ENCODE measurements at places on chromosomes 11 and 22.

- peak; percentile 69 for DNase-seq
Measured at GRCh38 chr11:60777572-60777971, 7.6 kb upstream of the MS4A10 start.

GRCh38 chr22:39933741-39934140, 26.5 kb upstream of the TMA7B start:
- no peak for DNase-seq

DNA sequence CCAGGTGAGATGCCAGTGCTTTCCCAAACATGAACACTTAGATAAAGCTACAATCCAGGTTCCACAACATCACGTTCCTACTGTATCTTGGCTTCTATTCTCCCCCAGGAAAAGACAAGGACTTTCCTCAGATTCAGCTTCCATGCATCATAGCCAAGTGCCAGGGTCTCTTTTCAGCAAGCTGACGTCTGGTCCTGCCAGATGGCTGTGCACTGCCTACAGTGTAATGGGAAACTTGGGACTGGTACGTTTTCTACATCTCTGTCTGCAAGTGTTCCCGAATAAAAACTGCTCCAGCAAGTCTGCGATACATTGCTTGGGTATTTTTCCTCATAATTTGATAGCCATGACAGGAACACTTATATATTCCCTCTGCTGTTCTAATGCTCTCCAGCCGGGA, 412.5 kb downstream of the FAM181B start:
- DNase-seq, result no peak

- DNase-seq, result peak; percentile 20
Measured at GRCh38 chr11:107898270-107898669, 30.0 kb upstream of the RAB39A start.

GRCh38 chr22:24400726-24401596, 26.4 kb upstream of the ADORA2A start:
- no peak for DNase-seq

DNA sequence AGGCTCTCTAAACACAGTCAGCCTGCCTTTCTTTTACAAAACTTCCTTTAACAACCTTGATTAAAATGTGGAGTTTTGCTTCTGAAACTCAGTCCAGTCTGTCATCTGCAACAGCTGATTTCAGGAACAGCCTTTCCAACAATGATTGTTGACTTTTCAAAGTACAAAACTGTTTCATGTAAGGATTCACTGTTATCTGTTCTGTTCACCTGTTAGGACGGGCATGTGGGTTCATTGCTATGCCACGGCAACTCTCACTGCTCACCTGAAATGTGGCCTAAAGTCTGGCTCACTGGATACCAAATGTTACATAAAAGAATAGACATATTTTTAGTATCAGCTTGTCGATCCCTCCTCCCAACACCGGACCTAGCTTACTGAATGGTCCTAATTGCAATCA, 242.8 kb downstream of the LUZP2 start:
- no peak for DNase-seq

GRCh38 chr11:86509588-86509974, 134.9 kb downstream of the CCDC81 start:
- no peak for DNase-seq

DNA sequence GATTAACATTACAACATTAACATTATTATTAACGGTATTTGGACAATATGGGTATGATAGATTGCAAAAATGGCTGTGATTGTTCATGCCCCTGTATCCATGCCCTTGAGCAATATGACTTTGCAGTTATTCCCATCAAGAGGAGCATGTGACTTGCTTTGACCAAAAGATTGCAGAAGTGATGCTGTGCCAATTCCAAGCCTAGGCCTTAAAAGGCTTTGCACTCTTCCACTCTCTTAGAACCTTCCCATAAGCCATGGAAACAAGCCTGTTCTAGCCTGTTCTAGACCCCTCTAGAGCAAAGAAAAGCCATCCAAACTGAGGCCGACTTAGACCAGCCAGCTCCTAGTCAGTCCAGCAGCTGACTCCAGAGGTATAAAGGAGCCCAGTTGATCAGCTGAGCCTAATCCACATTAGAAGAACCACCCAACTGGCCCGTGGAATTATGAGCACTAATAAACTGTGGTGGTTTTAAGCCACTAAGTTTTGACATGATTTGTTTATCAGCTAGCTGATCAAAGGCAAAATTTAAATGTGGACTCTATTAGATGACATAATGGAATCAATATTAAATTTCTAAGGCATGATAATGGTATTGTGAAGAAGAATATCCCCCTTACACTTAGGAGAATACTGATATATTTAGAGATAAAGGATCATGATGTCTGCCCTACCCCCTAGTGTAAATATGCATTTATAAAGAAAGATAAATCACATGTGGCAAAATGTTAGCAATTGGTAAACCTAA, 28.6 kb downstream of the RAB30 start:
- no peak for DNase-seq

DNA sequence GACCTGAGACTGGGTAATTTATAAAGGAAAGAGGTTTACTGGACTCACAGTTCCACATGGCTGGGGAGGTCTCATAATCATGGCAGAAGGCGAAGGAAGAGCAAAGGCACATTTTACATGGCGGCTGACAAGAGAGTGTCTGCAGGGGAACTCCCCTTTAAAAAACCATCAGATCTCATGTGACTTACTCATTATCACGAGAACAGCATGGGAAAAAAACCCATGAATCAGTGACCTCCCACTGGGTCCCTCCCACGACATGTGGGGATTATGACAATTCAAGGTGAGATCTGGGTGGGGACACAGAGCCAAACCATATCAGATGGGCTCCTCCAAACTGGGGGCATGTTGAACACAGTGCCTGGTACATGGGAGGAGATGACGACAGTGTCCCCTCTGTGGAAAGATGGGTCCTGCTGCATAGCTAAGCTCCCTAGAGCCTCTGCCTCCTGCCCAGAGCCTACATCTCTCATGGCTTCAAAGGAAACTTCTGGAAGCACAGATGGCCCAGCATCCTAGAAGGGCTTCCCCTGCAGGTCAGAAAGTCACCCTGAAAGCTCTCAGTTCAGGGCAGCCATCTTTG, 46.1 kb downstream of the MYEOV start:
- no peak for DNase-seq

DNA sequence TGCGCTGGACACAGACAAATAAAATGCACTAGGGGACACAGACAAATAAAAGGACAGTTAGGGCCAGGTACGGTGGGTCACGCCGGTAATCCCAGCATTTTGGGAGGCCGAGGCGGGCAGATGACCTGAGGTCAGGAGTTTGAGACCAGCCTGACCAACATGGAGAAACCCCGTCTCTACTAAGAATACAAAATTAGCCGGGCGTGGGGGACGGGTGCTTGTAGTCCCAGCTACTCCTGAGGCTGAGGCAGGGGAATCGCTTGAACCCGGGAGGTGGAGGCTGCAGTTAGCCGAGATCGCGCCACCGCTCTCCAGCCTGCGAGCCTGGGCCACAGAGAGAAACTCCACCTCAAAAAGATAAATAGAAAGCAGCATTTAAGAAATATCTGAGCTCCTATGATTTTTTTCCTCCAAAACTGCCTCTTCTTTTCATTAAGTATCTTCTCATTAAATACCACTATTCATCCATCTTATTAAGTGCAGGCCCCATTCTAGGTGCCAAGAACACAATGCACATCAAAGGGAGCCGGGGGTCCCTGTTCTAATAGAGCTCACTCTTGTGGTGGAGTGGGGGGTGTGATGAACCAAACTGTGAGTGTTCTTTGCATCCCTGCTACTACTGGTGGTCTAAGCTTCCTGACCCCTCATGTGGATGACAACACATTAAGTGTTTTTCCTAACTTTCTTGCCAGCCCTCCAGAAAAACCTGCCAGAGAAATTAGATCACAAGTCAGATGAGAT, 766 bp upstream of the ZNHIT2 start:
- DNase-seq, result no peak

GRCh38 chr11:63534895-63535461, 1.6 kb upstream of the PLAAT4 start:
- DNase-seq, result no peak

- DNase-seq, result no peak
Measured at GRCh38 chr11:19864141-19865140, 151.8 kb downstream of the NAV2 start.

DNA sequence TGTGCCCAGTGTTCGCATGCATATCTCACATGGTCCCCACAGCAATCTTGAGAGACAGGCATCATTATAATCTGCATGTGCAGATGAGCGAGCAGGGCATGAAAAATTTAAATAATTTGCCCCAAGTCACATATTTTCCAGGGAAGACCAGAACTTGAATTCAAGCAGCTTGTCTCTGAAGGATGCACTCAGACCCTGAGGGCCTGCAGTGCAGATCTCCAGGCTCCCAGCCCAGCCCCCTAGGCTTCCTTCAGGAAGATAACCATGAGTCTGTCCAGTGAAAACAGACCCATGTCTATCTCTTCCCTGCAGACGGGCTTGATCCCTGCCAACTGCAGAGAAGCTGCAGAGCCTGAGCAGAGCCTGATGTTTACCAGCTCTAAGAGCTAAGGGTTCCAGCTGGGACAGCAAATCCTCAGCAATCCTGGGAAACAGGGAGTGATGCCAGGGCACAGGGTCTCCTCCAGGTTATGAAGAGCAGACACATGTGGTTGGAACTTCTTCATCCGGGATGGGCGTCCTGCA, 55.1 kb downstream of the NAV2 start:
- DNase-seq, result no peak

DNA sequence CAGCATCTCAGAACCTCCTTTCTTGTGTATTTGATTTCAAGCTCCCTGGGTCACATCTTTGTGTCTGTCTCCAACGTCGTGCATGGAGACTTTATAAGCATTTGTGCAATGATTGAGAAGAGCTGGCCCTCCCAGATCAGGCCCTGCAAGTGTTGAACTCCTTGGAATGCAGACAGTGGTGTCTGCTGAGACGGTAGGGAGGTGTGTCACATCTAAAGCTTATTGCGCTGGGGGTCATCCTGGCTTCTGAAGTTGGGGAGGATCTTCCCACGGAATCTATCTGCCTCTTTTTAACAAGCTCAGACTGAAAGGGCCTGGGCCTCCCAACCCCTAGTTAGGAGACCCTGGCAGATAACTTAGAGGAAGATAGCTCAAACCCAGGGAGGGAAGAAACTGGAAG, 6.7 kb downstream of the APLNR start:
- no peak for DNase-seq

DNA sequence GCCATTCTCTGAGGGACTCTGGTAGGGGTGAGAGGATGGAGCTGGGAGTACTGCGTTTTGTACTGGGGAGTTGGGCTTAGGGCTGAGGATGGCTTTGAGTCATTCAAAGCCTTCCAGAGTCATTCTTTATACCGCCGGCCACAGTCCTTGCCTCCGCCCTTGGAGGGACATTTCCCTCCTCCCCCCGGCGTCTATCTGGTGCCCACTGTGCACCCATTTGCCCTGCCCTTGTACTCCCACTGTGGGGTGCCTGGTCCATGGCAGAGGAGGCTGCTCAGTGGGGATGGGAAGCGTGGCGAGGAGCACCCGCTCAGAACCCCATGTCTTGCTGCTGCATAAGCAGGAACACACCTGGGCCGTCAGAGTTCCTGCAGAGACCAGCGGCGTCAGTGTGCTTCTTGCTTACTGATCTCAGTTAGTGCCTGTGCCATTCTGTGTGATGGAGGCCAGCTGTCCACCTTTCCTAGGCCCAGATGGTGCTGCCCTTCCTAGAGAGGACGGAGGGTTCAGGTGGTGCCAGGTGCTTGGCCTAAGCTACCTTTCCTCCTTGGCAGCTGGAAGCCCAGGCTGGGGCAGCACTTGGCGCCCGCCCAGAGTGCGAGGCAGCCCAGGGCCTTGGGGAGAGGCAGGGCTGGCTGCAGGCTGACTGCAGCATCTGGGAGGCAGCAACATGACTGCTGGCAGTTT, 23.3 kb upstream of the TMEM191C start:
- DNase-seq, result no peak

DNA sequence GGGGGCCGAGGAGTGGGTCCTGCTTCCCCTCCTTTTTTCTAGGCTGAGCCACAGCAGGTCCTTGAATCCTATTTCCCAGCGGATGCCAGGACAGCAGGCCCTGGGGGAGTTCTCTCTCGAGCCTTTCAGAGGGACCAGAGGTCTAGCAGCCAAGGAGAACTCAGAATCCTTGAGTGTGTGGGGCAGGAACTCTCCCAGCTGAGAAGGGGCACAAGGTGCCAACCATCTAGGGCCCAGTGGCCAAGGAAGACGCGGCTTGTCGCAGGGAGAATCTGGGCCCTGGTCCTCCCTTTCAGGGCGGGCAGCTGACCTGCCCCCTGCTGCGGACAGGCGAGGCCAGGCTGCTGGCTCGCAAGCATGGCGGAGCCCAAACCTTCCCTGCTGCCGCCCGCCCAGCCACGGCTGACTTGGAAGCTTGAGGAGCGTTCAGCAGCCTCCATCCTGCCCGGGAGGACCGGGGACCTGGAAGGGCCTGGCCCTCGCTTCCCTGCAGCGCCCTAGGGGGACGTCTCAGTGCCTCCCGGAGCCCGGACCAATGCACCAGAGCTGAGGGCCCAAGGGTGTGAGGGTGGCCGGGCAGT, 972 bp upstream of the TSSC4 start:
- no peak for DNase-seq

DNA sequence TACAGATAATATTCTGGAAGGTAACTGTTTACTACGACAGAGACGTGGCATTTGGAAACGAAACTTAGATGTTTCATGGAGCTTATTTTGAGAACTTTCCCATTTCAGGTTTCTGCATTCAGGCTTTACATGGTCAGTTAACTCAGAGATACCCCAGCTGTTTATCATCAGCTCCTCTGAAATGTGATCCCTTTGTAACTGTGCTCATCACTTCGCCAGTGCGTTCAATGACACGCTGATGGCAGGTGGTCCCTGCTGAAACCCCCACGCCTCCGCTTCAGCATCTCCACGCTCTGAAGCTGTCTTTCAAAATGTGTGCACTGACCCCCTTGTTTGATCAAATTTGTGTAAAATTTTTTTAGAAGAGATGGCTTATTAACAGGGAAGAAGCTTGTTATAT, 30.5 kb downstream of the ALG12 start:
- DNase-seq, result no peak

DNA sequence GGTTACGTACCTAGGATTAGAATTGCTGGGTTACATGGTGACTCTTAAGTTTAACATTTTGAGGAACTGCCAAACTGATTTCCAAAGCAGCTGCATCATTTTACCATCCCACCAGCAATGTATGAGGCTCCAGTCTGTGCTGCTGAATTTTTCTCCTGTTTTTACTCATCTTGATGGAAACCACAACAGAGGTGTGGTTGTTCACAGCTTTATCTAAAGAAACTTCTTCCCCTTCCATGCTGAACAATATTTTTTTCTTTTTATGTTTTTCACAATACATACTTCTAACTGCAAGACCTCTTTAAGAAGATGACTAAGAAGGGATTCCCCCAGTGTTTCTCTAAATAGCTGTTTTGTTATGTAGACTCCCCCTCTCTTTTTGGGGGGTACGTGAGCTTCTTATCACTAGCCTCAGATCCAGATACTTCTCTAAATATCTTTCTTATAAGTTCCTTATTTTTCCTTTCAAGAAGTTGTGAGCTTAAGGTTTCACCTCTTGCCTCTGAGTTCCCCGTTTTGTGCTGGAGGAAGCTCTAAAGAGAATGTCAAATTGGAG, 24.0 kb downstream of the TCP11L1 start:
- no peak for DNase-seq

GRCh38 chr11:111310088-111310487, 11.7 kb downstream of the POU2AF3 start:
- DNase-seq, result no peak

All from GM04503 (cell line).